ENCODE measurements at places on chromosomes 2 and 18.

- DNase-seq: no peak
These were observed 45.3 kb upstream of the SPAG16 start for GRCh38 chr2:213238753-213239495.

DNA sequence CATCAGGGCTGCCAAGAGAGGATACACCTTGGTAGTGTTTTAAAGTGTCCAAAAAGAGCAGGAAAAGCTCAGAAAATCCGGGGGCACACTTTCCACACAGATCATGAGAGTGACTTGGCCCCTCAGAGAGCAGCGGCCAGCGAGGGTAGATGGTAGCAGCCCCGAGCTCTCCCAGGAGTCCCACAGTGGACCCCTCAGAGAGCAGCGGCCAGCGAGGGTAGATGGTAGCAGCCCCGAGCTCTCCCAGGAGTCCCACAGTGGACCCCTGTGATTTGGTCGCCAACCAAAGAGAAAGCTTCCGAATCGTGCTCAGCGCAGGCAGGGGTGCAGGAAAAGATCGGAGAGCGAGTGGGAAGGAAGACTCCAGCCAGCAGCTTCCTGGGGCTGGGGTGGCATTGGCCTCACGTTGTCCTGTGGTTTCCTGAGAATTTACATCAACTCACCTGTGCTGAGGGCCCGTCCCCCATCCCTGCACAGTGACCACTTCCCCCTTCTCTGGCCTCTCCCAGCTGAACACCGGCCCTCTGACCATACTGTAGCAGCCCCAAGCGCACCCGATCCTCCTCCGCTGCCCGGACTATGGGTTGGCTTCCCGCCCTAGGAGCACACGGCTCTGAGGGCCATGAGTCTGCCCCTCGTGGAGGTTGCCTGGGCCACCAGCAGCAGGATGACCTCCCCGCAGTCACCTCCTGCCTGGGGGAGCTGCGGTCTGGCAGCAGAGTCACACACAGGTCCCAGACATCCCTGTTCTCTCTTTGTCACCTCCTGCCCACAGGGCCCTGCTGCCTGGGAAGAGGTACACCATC, 33.7 kb downstream of the MTERF4 start:
- no peak for DNase-seq

DNA sequence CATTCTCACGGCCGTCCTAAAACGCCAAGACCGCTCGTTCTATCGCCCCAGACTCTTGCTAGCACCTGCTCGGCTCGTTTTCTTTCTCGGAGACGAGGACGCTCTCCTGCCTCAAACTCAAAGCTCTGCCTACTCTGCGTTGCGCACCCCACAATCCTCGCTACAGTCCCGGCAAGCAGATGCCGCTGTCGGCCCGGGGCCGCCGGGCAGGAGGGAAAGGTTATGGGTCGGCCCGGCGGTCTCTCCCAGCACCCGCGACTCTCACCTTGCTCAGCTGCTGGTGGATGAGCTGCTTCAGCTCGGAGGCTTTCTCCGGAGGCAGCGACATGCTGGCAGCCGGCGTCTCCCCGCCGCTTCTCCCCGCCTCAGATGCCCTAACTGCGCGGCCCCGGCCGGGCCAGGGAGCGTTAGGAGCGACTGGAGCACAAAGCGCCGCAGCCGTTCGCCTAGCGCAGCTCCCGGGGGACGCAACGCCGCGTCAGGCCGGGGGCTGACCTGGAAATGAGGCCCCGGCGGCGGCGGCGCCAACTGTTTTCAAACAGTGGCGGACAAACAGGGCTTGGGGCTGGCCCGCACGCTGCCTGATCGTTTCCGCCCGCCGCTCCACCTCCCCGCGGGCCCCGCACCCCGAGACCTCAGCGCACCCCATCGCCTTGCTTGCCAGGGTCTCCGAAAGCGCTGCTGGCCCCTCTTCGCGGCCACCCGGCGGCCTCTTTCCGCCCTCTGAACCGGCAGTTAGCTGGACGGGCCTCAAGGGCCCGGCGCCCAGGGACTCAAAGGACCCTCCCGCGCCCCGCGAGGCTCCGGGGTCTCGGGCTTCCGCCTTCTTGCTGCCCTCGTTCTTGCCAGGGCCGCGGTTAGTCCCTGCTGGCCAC, at the start of the genes CEP76 and PSMG2:
Gene CEP76, minus strand, starts transcription at position 503 of the 875 bp plus-strand sequence. Its CDS starts 175 bp downstream, at position 328.
Gene PSMG2, plus strand, starts transcription at position 822 of the 875 bp plus-strand sequence. CDS start 66 bp downstream, outside the sequence.
- peak; percentile 85 for DNase-seq

DNA sequence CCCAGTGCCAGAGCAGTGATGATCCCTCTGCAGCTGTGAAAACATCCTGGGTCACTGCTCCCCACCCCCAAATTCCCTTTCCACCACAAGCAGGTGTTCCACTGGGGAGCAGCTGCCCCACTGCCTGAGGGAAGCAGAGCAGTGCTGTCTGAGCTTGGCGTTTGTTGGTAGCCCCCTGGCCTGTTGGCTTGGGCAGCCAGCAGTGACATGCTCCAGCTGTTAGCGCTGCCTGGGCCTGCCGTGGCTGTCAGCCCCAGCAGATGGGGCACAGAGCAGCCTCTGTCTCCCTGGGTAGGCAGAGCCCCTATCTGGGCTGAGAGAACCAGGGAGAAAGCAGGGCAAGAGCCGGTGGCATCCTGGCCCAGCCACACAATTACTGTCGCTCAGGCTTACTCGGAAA, 247.7 kb downstream of the GLI2 start:
- DNase-seq: no peak

- DNase-seq: no peak
These were observed 199.2 kb upstream of the NRP2 start for GRCh38 chr2:205483095-205483494.

- DNase-seq: no peak
These were observed 22.8 kb downstream of the CABLES1 start for GRCh38 chr18:23158058-23158457.

DNA sequence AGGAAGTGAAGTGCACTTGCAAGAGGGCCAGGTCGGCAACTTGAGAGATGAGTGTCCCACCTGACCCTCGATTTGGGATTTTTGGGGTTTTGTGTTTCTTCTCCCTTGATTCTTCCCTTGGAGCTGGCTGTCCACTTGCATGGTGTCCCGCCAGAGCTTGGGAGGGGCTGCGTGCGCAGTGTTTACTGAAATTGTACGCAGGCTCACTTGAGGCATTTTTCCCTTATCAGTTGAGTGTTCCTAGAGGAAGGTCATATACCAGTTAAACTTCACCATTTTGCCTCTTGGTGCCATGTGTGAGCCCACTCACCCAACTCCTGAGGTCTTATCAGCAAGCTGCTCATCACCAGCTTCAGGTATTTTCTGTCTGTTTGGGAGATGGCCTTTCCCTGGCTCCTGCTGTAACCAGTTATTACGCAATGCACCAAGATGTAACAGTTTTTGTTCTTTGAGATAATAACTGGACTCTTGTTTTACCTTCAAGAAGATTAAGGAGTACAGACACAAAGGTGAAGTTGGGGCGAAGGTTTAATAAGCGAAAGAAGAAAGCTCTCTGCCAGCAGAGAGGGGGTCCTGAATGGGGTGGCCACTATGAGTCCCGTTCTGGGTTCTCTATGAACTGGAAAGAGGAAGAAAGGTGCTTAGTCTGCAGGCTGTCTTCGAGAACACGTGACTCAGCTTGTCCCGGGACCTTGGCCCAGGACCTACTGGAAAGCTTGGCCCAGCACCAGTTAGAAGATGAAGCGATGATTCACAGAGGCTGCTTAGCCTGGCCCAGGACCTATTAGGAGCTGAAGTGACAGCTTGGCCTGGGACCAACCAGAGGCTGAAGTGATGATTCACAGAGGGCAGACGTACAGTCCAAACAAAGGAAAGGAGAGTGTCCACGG, 21.5 kb upstream of the TXNL4A start:
- DNase-seq: peak; percentile 85

DNA sequence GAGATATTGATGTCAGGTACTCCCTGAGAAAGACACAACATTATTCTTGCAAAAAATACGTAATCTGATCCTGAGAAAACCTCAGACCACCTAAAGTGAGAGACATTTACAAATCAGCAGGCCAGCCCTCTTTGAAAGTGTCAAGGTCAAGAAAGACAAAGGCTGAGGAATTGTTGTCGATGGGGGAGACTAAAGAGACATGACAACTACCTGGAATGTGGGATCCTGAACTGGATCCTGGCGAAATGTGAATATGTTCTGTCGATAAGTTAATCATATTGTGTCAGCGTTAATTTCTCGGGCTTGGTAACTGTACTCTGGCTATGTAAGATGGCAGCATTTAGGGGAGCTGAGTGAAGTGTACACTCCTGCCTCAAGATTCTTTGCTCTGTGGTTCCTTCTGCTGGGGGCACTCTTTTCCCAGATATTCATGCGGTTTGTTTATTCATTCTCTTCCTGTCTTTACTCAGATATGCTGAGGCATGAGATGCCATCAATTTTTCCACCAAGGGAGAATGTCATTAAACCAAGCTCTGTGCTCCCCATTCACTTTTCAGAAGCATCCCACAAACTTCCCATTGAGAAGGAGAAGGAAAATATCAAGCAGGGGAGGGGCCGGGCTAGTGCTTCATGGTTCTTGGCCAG, 154.9 kb downstream of the CAPN13 start:
- DNase-seq: no peak

DNA sequence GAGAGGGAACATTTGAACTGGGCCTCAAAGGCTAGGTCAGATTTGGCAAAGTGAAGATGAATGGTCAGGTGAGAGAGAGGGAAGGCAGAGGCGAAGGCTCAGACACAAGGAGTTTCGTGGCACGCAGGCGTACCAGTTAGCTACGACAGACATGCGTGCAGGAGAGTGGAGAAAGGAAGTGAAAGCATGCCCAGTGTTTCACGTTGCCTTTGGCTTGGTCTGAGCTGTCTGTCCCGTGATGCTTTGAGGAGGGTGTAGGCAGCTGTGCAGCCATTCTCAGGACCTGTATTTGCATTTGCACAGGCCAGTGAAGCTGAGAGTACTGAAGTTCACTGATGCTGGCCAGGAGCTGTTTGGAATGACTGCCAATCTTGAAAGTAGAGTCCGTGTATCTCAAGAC, 69.5 kb downstream of the HNRNPLL start:
- no peak for DNase-seq

GRCh38 chr2:33166287-33166881, 219.6 kb downstream of the LTBP1 start:
- no peak for DNase-seq

- DNase-seq: no peak
These were observed 76.7 kb downstream of the LRP2 start for GRCh38 chr2:169285531-169286235.

DNA sequence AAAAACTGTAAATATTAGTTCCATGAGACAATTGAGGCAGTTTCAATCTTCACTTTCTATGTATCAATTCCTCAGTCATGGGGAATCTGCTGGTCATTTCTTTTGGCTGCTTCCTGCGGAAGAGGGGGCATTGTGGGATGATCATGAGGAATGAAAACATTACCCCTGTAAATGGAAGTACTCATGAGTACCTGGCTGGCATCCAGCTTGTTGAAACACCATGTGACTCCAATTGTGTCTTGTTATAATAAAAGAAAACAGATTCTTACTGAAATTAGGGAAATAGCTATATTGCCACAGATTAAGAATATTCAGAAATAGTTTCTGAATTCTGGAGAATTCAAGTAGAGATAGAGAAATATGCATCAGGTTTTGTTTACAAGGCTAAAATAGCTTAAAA, 41.6 kb upstream of the GPR39 start:
- DNase-seq: no peak

- no peak for DNase-seq
These were observed 129.3 kb downstream of the MARCHF4 start for GRCh38 chr2:216243026-216243425.

- DNase-seq: no peak
These were observed 258.6 kb upstream of the CRIM1 start for GRCh38 chr2:36097022-36097421.

GRCh38 chr18:58095222-58095621, 51.2 kb downstream of the NEDD4L start:
- DNase-seq: no peak

- DNase-seq: no peak
These were observed 173.8 kb upstream of the HDAC4 start for GRCh38 chr2:239574434-239575156.

DNA sequence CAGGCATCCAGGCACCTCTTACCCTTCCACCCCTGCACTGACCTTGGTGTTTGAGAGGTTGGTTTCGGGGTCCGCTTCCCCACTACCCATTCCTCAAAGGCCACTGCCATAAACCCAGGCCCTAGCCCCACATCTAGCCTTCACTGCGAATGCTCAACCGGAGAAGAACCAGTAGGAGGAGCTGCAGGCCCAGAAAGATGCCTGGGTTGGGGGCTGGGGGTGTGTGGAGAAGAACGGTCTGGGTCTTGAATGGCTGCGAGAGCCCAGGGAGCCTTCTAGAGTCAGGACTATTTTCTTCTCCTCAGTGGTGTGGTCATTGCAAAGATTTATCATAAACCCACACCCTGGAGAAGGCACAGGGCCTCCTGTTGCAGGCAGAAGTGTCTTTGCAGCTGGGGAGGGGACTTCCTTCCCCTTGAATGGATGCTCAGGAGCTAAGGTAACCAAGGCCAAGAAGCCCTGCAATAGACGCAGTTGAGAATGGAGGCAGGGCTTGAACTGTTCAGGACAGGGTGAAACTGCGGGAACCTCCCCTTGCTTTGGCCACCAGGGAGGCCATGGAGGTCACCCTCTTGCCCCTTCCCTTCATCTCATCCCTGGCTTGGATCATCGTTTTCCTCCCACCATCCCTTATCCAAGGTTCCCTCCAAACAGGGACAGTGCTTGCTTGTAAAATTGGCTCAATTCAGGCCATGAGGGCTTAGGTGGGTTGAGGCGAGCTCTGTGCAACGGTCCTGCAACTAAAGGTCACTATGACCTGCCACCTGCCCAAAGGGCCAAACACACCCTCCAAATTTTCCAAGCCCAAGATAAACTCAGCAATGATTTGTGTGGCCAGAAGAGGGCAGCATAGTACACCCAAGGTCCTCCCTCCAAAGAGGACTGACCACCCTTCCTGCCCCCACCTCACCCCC, 20.9 kb downstream of the THNSL2 start:
- peak; percentile 25 for DNase-seq

DNA sequence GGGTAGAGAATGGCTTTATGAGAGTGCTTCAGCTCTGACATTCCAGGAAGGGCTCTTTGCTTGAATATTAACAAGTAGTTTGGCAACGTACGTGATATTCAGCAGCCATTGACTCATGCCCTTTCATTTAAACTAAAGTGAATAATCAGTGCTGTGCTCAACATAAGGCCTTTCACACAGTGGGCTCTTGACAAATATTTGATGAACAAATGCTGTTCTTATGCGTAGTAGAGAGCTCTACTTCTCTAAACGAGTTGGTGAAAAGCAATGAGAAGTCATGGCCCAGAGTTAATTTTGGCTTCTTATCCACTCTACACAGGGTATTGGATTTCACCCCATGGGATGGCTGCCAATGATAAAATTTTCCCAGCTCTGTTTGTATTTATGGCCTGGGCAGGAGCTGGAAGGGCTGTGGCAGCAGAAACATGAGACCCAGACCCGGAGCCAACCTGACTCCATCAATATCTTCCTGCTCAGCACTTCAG, 338.9 kb downstream of the CCDC85A start:
- DNase-seq: peak; percentile 95
